ENCODE measurements at places on chromosomes 16 and 17.
A peak's percentile ranks its signal among the peaks of the same experiment; 100 is the strongest.

DNA sequence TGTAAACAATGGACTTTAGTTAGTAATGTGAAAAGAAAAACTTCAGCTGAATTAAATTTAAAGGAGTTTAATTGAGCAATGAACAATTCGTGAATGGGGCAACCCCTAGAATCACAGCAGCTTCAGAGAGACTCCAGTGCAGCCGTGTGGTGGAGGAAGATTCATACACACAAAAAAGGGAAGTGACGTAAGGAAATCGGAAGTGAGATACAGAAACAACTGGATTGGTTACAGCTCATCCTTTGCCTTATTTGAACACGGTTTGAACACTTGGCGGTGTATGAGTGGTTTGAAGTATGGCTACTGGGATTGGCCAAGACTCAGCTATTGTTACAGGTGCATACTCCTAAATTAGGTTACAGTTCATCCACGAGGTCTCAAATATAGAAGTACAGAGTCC lies 460.4 kb upstream of the ASIC2 start:
- no peak for DNase-seq

DNA sequence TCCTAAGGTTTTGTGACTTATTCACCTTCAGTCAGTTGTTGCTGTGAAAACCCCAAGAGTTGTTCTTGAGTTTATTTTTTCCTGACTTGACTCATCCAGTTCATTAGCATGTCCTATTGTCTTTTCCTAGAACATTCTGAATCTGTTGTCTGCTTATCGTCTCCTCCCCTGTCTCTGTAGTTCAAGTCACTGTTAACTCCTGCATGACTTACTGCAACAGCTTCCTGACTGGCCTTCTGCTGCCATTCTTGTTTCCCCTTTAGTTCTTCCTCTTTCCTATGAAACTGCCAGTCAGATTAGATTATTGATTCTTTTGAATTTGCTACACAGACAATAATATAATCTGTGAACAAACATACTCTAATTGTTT lies 161.5 kb downstream of the FTO start:
- no peak for DNase-seq

GRCh38 chr17:51419476-51419875 lies 159.1 kb downstream of the UTP18 start:
- no peak for DNase-seq

GRCh38 chr16:62391134-62391533 lies 354.9 kb upstream of the CDH8 start:
- no peak for DNase-seq

GRCh38 chr17:46191322-46192188 lies 1.7 kb downstream of the KANSL1 start:
- peak; percentile 14 for DNase-seq

DNA sequence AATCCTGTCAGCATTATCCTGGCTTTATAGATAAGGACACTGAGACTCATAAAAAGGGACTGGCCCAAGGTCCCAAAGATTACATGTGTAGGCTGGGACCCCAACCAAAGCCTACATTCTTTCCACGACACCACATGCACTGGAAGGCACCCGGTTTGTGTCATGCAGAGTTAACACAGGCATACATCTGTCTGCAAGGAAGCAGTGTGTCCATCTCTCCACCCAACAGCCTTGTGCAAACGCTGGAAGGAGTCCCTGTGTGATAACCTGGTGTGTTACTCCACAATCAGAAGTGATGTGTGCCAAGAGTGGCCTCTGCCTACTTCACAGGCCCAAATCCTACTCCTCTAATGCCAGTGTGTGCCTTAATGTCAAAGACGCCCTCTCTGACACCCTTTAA lies 139.8 kb downstream of the PARN start:
- no peak for DNase-seq

DNA sequence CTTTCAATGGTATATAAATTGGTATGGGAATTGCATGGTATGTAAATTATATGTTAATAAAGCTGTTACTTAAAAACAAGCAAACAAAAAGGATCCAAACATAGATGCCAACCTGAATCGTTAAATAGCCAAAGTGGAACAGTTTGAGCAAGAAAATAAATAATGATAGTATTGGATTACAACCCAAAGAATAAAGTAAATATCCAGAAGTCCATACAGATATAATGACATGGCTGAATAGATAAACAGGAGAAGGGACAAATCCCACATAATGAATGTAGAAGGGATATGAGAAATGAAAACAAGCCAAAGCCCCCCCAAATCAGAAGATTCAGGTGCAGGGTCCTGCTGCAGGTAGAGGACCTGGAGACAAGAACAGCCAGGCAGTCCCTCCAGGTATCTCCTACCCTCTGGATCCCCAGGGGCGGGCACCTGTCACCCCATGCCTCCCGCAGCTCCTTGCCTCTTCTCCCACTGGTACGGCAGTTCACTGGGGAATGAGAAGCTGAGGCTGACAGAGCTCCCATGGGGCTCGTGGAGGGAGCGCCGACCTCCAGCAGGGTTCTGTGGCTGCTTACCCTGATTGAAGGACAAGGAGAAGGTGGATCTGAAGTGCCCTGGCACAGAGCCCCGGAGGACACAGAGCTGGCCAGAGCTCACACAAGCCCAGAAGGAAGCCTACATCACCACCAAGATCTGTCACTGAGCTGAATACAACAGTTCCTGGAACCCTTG lies 9.9 kb upstream of the LCAT start:
- no peak for DNase-seq

DNA sequence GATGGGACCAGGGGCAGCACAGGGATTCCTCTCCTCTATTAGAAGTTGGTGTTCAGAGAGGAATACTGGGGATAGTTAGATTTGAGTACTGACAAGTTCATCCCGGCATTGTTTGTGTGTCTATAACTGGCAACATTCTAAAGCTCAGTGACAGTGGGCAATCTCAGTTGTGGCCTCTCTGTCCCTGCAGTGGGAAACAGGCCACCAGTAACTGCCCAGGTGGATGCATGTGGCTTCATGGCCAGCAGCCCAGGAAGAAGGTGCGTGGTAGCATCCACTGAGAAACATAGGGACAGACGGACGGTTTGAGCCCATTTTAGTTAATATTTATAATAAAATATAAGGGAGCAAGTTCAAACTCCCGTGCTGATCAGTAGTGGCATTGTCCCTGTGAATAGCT lies 51.5 kb downstream of the B9D1 start:
- no peak for DNase-seq

- peak; percentile 6 for DNase-seq
These were observed 339.0 kb downstream of the MAF start for GRCh38 chr16:79261481-79261940.

GRCh38 chr17:76952402-76952801 lies 84.2 kb downstream of the MGAT5B start:
- no peak for DNase-seq

DNA sequence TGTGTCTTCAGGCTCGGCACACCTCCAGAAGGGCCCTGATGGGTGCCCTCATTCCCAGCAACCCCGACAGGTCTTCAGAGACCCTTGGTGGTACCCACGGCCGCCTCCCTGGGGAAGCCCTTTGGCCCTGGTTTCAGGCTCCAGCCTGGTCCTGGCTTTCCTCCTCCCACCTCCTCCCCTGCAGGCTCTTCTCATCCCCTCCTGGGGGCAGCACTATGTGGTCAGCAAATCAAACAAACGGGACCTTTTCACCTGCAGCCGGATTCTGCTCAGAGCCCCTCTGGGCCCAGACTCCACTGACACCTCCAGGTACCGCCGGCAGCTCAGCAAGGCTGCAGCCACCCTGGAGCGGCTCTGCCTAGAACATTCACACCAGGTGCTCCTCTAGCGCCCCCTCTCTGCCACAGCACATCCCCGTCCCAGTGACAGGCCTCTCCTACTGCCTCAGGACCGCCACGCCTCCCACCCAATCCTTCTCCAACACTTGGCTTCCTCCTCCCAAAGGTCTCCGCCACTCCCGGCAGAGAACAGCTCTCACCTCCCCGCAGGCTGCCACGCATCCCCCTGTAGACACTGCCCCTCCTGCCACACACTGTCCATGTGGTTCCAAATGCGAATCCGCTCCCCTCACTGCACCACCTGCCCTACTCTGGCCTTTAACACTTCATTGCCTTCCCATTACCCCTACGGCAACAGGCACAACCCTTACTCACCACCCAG lies 12.0 kb downstream of the CORO7 start:
- DNase-seq, result peak; percentile 9

All from NCI-H1436 (cell line).